Central memory CD4-positive, alpha-beta T cell (primary cell): ENCODE measurements at places on chromosomes 1 and 21.

- no peak for DNase-seq
Observed at GRCh38 chr1:247056071-247056470, 22.5 kb downstream of the ZNF670 start.

DNA sequence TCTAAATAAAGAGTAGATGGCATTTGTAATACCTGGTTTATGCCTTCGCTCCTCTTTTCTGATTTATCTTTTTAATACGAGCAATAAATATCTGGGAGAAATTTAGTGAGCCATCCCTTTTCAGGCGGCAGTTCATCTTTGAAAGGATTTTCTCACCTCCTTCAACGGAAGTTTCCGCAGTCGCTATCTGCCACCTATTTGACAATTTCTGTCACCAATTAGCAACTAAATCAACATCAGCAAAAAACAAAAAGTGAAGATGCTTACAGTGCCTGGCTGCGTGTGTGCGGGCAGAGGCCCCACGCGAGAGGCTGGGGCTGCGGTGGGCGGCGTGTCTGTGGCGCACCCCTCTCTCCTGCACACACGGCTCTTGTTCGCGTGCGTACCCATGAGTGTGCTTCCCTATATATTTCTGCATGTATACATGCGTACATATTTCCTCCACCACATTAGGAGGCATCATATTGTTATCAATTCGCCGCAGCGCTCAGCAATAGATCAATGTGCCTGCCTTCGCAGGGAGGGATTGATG is 117.3 kb upstream of the BARHL2 start:
- no peak for DNase-seq

DNA sequence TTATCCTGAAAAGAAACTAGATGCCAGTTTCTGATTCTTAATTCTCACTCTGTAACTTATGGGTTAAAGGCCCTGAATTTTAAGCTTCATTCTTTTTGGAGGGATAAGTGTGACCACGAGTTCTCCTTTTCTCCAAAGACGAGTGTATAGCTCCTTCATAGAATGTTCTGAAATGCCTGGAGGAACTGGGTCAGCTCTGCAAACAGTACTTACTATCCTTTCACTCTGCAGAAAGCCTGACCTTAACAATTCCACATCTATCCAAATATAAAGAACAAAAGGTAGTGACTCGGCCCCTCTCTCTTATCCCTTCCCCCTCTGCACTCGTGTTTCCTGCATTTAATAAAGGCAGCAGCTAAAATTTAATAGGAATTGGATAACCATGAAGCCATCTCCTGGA is 150.5 kb downstream of the LYPLAL1 start:
- DNase-seq: no peak

GRCh38 chr1:152926091-152926490 is 17.7 kb downstream of the IVL start:
- no peak for DNase-seq

- DNase-seq: no peak
Observed at GRCh38 chr21:21188513-21189195, 190.4 kb downstream of the NCAM2 start.

DNA sequence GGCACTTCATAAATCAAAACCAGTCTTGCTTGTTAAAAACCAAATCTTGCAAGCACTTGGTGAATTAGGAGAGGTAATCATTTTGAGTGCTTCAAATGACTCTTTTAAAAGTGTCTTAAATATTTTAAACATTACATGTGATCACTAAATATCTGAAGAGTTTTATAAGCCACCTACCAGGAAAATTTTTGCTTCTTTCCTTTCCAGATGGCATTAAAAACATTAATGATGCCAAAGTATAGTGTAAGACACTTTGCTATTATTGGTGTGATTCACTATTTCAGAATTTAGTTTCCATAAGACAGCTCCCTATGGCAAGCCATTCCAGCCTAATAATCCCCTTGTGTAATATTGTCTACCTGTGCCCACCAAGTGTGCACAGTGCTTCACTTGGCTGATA is 548.8 kb upstream of the ADAMTS5 start:
- DNase-seq: no peak

DNA sequence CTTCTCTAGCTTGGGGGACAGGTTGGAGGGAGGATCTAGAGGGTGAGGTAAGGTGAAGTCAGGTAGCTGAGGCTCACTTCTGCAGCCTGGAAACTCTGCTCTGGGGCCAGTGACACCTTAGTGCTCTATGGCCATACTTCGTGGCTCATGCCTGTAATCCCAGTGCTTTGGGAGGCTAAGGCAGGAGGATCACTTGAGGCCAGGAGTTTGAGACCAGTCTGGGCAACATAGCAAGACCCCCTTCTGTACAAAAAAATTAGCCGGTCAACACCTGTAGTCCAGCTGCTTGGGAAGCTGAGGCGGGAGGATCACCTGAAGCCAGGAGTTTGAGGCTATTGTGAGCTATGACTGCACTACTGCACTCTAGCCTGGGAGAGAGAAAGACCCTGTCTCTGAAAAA is 5.8 kb downstream of the LMNA start:
- DNase-seq: no peak

DNA sequence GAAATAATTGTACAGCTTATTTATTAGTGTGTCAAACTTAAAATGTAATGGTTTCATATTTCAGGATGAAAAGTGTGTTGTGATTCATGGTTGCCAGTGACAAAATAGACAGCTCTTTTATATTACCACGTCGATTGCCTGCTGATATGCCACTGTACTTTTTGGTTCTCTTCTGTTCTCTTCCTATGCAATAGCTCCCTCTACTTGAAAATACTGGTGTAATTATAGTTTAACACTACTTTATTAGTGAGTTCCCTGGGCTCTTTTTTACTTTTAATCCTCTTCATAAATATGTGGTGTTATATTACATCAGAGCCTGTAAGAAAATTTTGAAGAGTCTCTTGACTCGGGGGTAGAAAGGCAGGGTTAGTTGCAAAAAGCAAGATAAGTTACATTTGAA is 111.3 kb downstream of the PATJ start:
- no peak for DNase-seq
